Stimulated activated CD8-positive, alpha-beta memory T cell treated with anti-CD3 and anti-CD28 coated beads, Interleukin-7, amount 100 ng/mL, for 4 hours (primary cell): ENCODE measurements at places on chromosomes 13 and 19.
A peak's percentile ranks its signal among the peaks of the same experiment; 100 is the strongest.

- DNase-seq: peak; percentile 61
These were observed 18.5 kb downstream of the SLC27A1 start for GRCh38 chr19:17488593-17489391.

GRCh38 chr13:103716718-103717117 lies 650.5 kb upstream of the SLC10A2 start:
- DNase-seq: no peak

DNA sequence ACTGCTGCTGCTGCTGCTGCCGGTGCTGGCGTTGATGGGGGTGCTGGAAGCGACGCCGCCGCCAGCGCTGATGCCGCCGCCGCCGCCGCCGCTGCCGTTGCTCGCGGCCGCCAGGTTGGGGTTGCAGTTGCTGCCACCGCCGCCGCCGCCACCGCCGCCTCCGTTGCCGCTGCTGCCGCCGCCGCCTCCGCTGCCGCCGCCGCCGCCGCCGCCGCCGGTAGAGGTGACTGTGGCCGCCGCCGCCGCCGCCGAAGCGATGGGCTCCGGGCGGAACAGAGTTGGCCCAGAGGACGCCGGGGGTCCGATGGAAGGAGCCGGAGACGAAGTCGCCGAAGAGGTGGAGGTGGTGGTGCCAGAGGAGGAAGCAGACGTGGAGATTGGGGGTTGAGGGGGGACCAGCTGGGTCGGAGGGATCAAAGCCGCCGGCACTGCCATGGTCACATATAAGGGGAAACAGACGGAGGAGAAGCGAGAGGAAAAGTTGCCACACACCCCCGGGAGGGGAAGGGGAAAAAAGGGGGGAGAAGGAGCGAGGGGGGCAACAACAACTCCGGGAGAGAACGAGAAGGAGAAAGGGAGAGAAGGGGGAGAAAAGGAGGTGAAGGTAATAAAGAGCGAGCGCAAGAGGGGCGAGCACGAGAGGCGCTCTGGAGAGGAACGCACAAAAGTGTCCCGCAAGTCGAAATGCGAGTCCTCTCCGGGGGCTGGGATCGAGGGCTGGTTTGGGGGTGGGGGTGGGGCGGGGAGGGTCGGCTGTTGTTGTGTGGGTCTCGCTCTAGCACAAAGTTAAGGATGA lies 471 bp downstream of the DACH1 start:
- DNase-seq: no peak

- no peak for DNase-seq
These were observed 41.5 kb downstream of the NOTCH3 start for GRCh38 chr19:15159251-15159650.

GRCh38 chr13:23608701-23609413 lies 38.6 kb downstream of the TNFRSF19 start:
- no peak for DNase-seq

GRCh38 chr13:62704875-62705274 lies 1289.2 kb upstream of the PCDH20 start:
- no peak for DNase-seq

DNA sequence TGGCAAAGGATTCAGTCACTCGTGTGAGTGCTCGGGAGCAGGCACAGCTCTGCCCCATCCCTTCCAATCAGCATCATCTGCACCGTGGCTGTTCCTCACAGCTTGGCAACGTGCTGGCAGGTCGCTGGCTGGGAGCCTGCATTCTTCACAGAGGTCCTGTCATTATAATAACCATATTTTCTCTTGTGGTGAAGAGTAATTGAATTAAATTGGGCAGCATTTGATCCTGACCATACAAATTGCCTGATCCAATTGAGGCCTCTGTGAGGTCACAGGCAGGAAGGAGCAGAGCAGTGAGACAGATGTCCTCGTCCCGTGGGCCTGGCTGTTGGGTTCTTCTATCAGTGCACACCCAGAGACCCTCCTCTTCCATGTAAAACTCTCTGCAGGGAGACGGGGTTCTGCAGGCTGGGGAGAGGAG lies 407.8 kb downstream of the COG6 start:
- no peak for DNase-seq

- DNase-seq: no peak
These were observed 6.9 kb downstream of the GIPR start for GRCh38 chr19:45674946-45675345.

GRCh38 chr19:989381-990081 lies 5.4 kb downstream of the WDR18 start:
- no peak for DNase-seq

- no peak for DNase-seq
These were observed 610.4 kb downstream of the TBC1D4 start for GRCh38 chr13:74871369-74872070.

- no peak for DNase-seq
These were observed 105.4 kb upstream of the MBNL2 start for GRCh38 chr13:97116754-97117153.

DNA sequence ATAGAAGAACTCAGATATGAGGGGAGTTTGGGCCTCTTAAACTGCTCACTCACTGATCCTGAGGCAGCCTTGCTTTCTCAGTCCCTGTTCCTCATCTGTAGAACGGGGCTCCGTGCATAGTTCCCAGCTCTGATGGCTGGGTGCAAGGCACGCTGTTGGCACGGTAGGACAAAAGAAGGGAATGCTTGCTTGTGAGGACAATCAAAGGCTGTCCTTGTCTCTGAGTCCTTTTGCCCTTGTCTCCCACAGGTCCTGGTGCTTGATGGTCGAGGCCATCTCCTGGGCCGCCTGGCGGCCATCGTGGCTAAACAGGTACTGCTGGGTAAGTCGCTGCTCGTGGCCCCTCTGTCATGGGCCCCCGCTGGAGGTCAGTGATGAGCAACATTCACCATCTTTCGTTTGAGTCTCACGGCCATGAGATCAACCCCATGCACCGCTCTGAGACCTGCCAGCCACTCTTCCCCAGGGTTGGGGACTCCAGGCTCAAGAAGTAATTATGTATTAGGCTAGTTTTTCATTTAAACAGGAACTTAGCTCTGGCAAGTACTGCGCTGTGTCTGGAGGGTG lies 2.3 kb downstream of the RPL13A start:
- DNase-seq: no peak

GRCh38 chr13:37401721-37402120 lies 196.8 kb downstream of the POSTN start:
- DNase-seq: no peak

- DNase-seq: no peak
These were observed 7.6 kb downstream of the PRSS57 start for GRCh38 chr19:687569-688166.

GRCh38 chr19:4012092-4012974 lies 4.8 kb downstream of the PIAS4 start:
- DNase-seq: no peak

GRCh38 chr13:51632591-51633362 lies 48.5 kb downstream of the WDFY2 start:
- no peak for DNase-seq
